ENCODE measurements at places on chromosomes 16 and 17.

- DNase-seq, result no peak
Observed at GRCh38 chr17:81558941-81559806, 7.0 kb upstream of the FAAP100 start.

- DNase-seq, result no peak
Observed at GRCh38 chr17:12579288-12579687, 86.4 kb upstream of the MYOCD start.

DNA sequence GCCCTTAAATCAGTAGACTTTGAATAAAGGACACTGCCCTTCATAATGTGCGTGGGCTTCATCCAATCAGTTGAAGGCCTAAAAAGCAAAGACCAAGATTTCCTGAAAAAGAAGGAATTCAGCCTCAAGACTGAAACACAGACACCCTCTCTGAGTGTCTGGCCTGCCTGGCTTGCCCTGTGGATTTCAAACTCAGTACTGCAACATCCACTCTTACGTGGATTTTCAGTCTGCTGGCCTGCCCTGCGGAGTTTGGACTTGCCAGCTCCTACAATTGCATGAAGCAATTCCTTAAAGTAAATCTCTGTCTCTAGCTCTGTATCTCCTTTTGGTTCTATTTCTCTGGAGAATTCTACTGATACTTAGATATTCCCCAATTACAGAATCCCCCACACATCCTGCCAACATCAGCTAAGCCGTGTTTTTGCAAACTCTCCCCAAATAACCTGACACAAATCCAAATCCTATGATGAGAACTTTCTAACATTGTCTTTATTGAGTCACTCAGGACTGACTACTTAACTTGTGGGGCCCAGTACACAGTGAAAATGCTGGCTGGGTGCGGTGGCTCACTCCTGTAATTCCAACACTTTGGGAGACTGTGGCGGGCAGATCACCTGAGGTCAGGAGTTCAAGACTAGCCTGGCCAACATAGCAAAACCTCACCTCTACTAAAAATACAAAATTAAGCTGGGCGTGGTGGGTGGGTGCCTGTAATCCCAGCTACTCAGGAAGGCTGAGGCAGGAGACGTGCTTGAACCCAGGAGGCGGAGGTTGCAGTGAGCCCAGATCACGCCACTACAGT is 7.2 kb upstream of the TNFRSF17 start:
- DNase-seq, result no peak

DNA sequence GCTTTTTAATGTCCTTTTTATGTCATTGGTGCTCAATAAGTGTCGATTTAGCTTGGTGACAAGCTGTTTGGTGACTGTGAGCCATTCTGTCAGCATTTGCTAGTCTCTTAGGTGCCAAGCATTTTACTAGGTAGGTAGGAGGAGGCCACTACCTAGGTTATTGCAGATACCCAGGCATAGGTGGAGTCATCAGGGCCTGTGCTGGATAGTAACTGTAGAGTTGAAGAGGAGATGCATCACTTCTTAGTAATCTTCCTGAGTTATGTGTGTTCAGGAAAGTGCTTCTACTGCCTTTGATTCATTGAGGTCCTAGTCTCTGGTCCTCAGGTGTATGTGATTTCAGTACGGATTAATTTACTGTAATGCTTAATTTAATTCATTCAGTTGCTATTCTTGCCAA is 17.7 kb downstream of the USP10 start:
- no peak for DNase-seq
